ENCODE measurements at places on chromosomes 2 and 18. TPM values are rescaled to one million over a fixed set of nuclear protein-coding genes. Genes with fewer than 3 reads are reported as not detected.

DNA sequence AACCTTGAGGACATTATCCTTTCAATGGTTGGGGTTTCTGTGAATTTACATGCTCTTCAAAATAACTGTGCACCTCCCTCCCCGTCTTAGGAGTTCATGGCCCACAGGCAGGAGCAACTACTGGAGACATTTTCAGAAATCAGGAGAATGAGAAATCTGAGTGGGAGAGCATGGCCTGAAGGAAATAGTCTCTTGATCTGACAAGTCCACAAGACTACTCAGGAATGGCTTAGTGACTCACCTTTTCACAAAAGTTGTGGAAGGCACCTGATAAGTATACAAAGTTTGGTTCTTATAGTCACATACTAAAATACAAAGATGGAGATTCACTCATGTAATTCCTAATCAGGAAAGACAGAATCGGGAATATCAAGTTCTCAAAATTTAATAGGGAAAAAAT, 83.6 kb upstream of the NCKAP5 start:
- DNase-seq, result no peak

DNA sequence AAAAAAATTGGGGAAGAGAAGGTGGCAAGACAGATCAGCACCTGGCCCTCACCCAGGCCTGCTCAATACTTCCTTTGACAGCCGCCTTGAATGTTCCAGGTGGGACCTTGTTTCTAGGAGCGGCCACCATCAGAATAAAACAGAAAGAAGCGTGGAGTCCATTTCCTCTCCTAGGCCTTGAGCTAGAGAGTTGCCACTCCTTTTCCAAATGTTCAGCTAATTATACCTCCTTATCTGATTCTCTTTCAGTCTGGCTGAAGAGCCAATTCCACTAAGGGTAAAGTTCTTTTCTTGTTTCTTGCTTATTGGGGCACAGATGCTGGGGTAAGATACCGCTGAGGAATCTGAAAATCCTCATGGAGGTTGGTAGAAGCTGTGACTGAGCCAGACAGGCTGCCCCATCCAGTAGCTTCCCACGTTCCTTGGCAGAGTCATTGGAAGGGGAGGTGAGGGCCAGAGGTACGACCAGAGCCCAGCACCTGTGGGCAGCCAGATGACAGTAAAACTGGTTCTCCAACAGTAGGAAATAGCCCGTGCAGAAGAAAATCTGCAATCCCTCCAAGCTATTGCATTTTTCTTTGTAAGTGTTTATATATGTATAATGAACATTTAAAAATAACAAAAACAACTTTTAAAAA, 51.5 kb downstream of the PLB1 start:
- DNase-seq, result no peak

- no peak for DNase-seq
These were observed at the start of gene CELF4 for GRCh38 chr18:37565101-37565976. Gene CELF4, minus strand, starts transcription at chr18:37565798.

GRCh38 chr2:68235090-68235489, 17.2 kb downstream of the PPP3R1 start:
- DNase-seq, result no peak

GRCh38 chr2:117557626-117558025, 256.9 kb upstream of the DDX18 start:
- DNase-seq, result no peak

GRCh38 chr2:216485745-216486144, 12.9 kb upstream of the RPL37A start:
- no peak for DNase-seq

DNA sequence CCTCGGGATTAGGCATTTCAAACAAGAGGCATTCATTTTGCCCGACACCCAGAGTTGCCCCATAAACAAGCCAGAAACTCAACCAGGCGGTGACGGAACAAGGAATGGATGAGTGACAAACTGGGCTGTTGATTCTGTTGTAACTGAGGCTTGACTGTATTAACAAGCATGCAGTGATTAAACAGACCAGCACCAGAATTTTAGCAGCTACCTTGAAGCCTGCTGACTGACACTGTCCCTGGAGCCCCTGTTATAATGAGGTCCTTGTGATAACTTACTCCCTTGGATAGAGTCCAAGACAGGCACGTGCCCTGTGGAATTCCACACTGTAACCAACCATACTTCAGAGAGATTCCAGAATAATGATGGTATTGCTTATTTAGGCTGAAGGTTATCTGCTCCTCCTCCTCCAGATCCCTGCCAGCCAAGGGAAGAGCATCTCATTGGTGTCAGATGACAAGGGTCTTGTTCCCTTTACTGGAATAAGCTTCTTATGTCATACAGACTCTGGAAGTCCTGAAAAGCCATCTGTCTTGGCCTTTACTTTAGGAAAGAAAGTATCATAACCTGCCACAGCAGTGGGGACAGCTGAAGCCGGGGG, 97.1 kb upstream of the RMDN2 start:
- DNase-seq, result no peak

DNA sequence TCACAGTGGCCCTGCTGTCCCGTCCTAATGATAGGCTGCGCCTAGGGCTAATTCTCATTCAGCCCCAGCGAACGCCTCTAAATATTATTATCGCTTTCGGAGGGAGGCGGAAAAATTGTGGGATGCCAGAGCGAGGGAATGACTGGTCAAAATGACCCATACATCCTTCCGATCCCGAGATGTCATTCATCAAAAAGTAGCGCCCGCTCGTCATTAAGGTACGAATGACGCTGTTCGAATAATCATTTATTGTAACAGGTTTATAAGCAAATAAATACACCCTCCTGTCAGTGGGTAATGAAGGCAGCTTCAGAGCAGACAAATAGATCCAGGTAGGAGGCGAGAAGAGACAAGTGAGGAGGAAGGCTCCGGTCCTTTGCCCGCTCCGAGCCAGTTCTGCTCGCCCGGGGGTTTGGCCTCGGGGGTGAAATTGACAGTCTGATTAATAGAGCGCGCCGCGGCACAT, at the start of gene EVX2:
TSS of gene EVX2 (minus strand) at position 167 of the 466 bp plus-strand sequence. CDS start 186 bp downstream, outside the sequence.
- DNase-seq, result peak; percentile 61

- DNase-seq, result no peak
These were observed 193.5 kb upstream of the CCDC68 start for GRCh38 chr18:55152801-55153200.

- no peak for DNase-seq
These were observed 40.7 kb upstream of the COBLL1 start for GRCh38 chr2:164882276-164882675.

DNA sequence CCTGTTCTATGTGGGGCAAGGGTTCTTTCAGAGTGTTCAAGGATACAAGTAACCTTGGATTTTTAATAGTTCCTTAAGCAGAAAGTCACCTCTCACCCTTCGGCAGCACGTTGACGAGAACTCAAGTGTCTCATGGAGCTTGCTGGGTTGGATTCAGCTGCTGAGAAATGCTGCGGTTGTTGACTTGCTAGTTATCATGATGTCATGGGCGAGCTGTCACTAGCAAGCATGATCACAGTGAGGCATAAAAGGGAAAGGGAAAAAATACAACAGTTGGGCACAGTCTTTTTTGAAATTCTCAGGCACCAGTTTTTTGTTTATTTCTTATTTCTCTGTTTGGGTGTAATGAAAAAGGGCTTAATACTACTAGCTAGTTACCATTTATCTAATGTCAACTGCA, 53.2 kb downstream of the ADCYAP1 start:
- DNase-seq, result no peak

DNA sequence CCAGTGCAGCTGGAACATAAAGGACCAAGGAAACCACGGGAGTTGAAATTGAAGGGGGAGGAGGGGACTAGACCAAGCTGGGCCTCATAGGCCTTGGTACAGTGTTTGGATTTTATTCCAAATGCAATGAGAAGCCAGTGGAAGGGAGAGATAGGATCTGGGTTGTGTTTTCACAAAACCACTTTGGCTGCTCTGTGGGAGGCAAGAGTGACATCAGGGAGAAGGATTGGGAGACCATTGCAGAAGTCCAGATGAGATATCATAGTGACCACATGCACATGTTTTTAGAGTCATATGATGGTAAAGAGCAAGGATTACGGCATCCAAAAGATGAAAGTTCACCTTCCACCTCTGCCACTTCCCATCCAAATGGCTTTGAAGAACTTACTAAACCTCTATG, 210.2 kb downstream of the PAX3 start:
- DNase-seq, result no peak

DNA sequence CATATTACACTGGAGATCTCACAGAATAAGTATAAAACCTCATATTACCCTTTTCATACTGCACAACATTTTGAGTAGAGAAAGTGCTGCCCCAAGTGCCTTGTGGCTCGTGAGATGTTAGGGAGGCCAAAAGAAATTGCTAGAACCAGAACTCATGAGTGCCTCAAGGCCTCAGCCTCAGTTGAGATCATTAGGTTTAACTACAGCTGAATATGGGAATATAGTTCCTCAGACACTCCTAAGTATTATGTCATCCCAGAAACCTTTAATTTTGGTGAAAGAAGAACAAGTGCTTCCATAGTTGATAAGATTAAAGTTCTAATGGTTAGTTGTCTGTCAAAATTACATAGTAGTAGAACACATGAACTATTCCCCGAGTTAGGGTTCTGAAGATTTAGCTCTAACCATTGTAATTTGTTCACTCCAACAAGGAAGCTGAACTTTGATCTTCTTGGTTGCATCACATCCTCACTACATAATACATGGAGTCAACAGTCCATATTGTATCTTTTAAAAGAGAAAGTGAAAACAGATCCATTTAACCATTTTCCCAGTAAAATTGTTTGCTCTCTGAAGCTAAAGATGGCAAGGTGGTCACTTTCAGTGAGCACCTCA, 9.6 kb upstream of the AQP4 start:
- no peak for DNase-seq

- no peak for DNase-seq
These were observed 132.0 kb downstream of the ALPK2 start for GRCh38 chr18:58496937-58497336.

DNA sequence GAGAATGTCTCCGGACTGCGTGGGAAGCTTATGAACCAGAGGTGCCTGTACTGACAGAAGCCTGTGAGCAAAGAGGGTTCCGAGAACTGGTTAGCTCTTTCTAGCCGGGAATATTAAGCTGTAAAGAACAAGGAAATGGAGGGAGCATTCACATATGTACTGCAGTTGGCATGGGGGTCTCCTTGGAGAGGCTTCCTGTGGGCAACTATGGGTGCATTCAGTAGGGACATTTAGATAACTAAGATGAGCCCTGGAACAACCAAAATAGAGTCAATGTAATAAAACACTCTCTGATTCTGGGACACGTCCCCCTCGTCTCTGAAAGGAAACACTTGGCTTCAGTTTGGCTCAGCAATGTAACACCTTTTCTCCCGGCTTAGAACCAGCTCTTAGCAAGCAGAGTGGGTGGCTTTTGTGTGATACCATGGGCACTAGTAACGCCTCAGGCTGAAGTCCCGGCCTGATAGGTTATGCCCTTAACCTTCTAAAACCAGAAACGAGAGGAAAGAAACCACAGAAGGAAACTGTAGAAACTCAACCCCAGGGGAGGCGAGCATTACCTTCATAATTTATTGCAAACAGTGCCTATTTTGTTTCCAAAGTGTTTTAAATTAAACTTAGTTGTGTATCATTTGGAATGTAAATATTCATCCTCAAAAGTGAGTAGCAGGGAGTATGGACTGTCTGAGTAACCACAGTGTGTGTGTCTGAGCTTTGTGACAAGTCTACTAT, 48.8 kb upstream of the LPIN2 start:
- peak; percentile 87 for DNase-seq

DNA sequence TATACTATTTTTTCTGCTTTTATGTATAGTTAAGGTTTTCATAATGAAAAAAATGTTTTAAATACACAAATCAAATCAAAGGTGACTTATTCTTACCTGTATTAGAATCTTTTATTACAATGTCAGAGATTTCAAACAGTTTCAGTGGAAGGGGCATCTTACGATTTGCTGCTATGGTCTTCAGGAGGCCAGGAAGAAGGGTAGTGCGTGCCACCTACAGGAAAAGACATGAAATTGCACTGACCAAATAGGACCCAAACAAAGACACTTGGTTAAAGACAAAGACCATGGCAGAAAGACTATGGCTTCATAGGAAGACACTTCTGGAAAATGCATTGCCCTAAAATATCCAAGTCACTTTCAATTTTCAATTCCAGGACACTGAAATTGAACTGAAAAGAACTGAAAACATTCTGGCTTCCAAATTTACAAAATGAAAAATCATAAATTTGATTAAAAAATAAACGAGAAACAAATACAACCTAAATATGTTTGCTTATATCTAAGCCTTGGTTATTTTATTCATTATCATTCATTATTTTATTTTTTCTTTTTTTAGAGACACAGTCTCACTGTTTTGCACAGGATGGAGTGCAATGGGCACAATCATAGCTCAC, 42.1 kb downstream of the FARSB start:
- peak; percentile 62 for DNase-seq

- DNase-seq, result no peak
These were observed 73.8 kb downstream of the USP40 start for GRCh38 chr2:233492751-233493150.

DNA sequence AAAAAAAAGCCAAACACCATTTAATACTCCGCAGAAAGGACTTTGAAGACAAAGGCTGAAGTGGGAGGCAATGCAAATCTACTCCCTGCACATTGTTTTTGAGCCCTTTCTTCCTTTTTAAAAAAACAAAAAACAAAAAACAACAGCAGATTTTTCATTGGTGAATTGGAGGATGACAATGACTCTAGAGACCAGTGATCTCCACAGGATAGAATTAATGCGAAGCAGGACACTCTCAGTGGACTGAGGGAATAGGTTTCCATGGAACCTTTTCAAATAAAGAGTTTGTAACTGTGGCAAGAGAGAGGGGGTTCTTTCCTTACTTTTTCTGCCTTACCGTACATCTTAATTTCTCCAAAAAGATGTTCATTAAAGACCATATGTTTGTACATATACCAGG, 371.0 kb downstream of the MEIS1 start:
- DNase-seq, result no peak

DNA sequence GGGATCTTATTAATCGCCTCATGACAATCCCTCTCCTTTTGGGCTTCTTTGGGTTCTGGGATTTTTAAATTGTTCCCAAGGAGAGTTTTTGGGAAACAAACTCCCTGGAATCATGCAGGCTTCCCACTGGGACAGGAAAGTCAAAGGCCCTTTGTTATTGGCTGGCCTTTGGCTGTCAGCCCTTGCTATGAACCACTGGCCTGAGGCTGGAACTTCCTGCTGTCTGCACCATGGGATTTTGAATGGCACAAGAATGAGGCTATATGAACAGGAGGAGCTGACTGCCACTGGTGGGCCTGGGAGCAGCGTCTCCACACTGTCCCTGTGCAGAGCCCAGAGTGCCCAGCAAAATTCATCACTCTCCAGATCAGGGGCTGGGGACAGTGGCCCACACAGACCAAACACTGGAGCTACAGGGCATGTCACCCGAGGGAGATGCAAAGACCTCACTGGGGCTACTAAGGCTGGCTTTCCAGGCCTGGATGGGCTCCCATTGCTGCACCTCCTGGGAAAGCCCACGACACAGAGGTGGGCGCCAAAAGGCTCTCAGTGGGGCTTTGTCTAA, 35.7 kb downstream of the STEAP3 start:
- no peak for DNase-seq

The TBR1 gene
- not detected for total RNA-seq

The WNT10A gene
- 0.28 TPM for total RNA-seq

The TP53I3 gene
- 1.2 TPM for total RNA-seq

The CIB4 gene
- not detected for total RNA-seq

The SLC11A1 gene
- total RNA-seq, result 0.19 TPM

The PLGLB1 gene
- 0.85 TPM for total RNA-seq

The SALL3 gene
- total RNA-seq, result not detected

The VWC2L gene
- total RNA-seq, result not detected

The CYP26B1 gene
- total RNA-seq, result not detected

The DRC1 gene
- not detected for total RNA-seq

The LBX2 gene
- total RNA-seq, result 0.36 TPM

The PROM2 gene
- 1.4 TPM for total RNA-seq

The FTCDNL1 gene
- total RNA-seq, result 2.1 TPM

The RGPD4 gene
- total RNA-seq, result not detected

The MARCHF4 gene
- not detected for total RNA-seq
